BE2C (cell line): ENCODE measurements at places on chromosomes 5 and 9.

- DNase-seq, result no peak
Observed at GRCh38 chr5:96781031-96781971, 26.4 kb downstream of the ERAP1 start.

GRCh38 chr5:93327605-93328004, 253.4 kb downstream of the NR2F1-AS1 start:
- DNase-seq, result peak; percentile 40

DNA sequence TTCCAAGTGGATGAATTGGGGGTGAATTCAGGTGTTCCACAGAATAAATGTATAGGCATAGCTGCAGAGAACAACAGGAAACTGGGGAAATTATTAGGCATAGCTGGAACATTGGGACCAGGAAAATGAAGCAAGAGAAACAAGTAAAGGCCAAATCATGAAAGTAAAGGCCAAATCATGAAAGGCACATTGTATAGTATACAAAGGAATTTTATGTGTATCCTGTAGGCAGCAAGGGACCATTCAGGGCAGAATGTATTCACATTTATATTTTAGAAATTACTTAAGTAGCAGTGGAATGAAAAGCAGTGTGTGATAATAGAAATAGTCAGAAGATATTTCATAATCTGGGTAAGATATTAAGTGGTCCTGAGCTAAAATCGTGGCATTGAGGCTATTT, 127.3 kb upstream of the GRHPR start:
- DNase-seq, result no peak

GRCh38 chr9:114446672-114447450, 58.4 kb downstream of the WHRN start:
- DNase-seq, result no peak

- DNase-seq, result no peak
Observed at GRCh38 chr9:134182554-134183085, 18.3 kb upstream of the RNU6ATAC start.

DNA sequence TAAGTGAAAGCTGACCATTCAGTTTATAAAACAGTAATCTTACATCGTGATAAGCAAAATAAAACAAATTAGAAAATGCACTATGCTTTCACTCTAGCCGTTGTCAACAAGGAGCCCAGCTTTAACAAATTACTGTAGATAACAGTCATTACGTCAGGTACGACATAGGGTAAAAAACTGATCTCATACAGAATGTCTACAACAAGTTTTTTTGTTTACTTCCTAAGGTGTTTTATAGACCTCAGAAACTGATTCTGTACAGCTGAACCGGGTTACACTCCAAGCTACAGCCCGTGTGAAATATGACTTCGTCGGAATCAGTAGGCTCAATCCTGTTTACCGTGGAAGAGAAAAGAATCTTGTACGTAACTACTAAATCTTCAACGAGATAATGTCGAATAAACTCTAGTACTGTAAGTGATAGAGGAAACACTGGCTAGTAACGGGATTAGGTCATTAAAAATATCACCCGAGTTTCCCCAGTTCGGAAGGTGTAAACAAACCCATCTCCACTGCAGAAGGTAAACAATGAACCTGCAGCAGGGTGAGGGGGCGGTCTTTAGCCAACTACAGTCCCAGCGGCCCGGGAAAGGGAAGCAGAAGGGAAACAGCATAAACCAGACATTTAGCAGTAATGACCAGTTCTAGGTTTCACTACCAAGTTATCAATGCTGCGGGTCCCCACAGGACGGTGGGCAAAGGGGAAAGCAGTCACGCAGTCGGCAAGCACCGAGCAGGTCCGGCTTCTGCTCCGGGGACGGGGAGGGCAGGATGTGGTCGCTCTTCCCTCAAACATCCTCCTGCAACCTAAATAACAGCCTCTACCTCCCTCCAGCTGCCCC, 1.1 kb downstream of the RICTOR start:
- DNase-seq, result peak; percentile 41

- DNase-seq, result no peak
Observed at GRCh38 chr9:8653111-8653510, 853.5 kb upstream of the DMAC1 start.

GRCh38 chr9:109314011-109314531, 6.8 kb downstream of the EPB41L4B start:
- DNase-seq, result no peak

DNA sequence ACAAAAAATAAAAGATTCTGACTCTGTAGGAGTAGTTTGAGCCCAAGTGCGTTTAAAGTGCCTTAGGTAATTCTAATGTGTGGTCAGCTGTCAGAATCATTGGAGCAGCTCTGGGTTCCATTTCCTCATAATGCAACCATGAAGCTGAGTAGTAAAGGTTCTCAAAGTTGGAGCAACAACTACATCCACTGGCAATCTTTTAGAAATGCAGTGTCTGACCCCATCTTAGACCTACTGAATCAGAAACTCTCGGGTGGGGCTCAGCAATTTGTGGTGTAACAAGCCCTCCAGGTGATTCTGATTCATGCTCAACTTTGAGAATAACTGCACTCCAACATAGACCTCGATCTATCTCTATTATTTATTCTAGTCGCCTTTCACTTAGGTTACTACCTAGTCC, 7.6 kb upstream of the ALDH1A1 start:
- no peak for DNase-seq

DNA sequence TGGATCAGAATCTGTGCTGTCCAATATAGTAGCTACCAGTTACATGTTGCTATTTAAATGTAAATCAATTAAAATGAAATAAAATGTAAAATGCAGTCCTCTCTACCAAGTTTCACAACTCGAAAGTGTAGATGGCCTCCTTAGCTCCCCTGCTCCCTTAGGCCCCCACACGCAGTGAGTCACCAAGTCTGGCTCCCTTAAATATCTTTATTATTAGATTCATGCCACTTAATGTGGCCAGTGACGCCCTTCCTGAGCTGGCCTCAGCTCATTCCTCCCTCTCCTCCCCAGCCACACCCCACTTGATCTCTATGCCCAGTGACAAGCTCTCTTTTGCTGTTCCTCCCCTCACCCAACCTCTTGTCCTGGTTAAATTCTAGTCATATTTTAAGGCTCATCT, 88.4 kb upstream of the DNAH5 start:
- DNase-seq, result no peak

- no peak for DNase-seq
Observed at GRCh38 chr9:86340356-86341006, 13.7 kb downstream of the TUT7 start.

- no peak for DNase-seq
Observed at GRCh38 chr5:133967698-133968203, 674 bp downstream of the C5orf15 start.

GRCh38 chr9:2722715-2723114, 5.4 kb downstream of the KCNV2 start:
- peak; percentile 13 for DNase-seq

- no peak for DNase-seq
Observed at GRCh38 chr5:25488119-25488518, 843.3 kb upstream of the CDH10 start.

DNA sequence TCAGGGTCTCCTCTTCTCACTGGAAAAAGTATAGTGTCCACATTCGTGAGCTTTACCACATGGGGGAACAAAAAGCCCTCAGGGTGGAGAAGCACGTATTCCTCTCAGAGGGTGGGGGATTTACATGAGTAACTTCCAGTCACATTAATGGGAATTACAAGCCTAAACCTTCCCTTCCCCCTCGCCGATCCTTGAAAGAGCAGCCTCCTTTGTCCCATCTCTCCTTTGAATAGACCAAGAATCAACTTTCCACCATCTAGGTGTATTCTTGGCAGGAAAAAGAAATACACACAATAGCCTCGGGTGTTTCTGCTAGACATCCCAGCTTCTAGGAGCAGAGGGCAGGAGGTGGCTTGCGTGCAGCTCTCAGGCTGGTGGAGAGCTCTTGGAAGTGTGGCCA, 144.4 kb downstream of the ZNF462 start:
- DNase-seq, result no peak

DNA sequence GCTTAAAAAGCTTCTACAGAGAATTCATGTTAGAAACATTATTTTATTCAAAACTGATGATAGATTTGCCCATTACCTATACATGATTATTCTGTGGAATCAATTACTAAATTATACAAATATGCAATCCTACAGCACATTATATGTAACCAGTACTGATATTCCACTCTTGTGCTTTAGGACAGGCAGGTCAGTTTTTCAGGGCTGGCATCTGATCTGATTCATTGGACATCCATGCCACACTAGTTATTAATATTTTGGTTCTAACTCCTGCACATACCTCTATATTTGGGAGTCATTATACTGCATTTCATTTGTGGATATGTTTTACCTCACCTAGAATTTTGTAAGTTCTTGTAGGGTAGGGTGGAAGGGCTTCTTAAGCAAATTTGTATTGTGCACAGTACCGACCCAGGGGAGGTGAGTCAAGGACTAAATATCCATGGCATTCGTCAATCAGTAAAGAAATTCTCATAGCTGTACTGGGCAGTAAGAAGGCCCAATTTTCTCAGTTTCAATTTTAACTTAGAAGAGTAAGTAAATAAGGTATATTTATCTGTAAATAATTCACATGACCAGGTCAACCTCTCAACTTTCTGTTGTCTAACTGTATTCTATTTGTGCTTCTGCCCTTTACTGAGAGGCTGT, 33.5 kb downstream of the ELOVL7 start:
- DNase-seq, result no peak

GRCh38 chr5:128083811-128084227, 253 bp downstream of the SLC12A2 start:
- DNase-seq, result no peak

DNA sequence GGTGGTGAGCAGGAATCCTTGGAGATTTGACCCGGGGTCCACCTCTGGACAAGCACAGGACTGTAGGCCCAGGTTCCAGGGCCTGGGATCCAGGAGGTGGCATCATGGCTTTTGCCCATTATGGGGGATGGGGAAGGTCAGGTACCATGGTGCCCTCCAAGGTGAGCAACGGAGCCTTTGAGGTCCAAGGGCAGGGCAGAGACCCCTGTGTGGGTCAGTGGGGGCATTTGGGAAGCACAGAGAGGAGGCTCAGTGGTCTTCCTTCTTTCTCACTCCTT, 117.7 kb downstream of the RXRA start:
- DNase-seq, result no peak

- DNase-seq, result no peak
Observed at GRCh38 chr5:131679911-131680310, 44.9 kb upstream of the RAPGEF6 start.

DNA sequence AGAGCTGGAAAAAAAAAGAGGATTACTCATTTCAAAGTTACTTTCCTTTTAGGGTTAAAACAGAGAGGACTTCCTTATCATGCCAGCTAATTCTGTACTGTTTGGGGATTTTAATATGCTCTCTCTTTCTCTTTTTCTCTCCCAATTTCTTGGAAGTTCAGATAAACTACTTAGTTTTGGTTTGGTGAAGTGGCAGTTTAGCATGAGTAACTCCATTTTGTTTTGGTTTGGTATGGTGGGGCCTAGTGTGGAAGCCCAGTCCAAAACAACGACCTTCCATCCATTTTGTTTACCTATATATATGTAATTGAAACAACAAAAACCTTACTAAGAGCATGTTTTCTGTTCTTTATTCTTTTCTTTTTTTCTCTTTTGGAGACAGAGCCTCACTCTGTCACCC, 3.7 kb upstream of the BSPRY start:
- no peak for DNase-seq

- DNase-seq, result no peak
Observed at GRCh38 chr5:173093606-173094005, 37.5 kb downstream of the CREBRF start.

DNA sequence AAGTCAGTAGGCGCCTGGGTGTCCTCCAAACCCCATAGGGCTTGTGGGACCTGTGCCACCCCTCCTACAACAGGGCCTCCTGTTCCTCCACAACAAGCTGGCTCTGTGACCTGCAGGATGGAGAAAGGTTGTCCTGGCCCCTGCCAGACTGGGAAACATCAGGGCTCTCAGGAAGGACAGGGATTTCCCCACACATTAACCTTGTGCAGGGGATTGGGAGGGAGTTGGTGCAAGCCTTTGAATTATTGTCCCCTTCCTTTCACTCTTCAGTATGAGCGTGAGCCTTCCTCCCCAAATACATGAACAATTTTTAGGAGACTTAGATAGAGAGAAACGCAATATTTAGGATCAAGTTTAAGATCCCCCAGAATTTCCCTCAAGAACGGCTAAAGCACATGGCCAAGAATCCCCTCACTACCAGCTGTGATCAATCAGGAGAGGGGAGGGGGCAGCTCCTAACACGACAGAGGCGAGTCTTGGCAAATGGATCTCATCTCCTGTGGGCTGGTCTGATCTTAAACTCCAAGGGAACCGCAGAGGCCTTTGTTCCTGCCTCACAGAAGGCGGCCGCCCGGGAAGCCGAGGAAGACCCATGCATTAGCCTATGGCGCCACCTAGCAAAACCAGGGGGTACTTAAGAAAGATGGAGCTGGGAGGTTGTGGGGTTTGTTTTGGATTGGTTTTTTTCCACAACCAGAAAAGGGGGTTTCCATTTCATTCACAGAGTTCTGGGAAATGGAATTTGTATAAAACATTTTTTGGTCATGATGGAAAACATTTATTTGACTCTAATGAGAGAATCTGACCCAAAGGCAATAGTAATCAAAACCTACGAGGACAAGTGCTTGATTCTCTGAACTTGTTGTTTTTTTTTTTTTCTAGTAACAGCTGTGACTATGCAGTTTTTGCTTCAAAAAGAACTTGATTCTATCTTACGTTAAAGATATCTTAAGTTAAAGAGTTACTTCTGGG, 36.1 kb upstream of the OSMR start:
- peak; percentile 85 for DNase-seq

DNA sequence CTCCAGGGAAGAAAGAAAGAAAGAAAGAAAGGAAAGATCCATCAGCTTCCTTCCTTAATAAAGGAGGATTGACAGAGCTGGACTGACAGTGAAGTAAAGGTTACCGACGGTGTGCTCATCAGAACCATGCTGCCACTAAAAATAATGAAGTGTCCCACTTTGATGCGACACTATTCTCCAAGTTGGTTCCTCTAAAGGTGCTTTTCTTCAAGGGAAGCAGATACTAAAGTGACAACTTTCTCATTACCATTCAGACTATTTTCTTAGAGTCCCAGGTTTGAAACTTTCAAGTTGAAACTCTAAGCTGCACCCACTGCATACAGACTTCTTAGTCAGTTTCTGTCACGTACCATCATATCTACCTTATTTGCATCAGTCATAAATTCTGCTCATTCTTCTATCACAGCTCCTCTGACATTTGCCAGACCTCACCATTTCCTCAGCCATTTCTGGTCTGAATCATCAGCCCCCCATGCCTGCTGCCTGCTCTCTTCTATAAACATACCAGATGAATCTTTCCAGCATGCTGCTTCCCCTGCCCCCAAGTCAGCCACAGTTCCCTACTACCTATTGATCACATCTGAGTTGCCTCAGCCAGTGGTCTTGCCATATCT, 177.6 kb downstream of the DEPDC1B start:
- DNase-seq, result peak; percentile 46
